ENCODE measurements at places on chromosomes 6 and 20. TPM values are rescaled to one million over a fixed set of nuclear protein-coding genes. Genes with fewer than 3 reads are reported as not detected.

The AVP gene
- total RNA-seq = not detected

DNA sequence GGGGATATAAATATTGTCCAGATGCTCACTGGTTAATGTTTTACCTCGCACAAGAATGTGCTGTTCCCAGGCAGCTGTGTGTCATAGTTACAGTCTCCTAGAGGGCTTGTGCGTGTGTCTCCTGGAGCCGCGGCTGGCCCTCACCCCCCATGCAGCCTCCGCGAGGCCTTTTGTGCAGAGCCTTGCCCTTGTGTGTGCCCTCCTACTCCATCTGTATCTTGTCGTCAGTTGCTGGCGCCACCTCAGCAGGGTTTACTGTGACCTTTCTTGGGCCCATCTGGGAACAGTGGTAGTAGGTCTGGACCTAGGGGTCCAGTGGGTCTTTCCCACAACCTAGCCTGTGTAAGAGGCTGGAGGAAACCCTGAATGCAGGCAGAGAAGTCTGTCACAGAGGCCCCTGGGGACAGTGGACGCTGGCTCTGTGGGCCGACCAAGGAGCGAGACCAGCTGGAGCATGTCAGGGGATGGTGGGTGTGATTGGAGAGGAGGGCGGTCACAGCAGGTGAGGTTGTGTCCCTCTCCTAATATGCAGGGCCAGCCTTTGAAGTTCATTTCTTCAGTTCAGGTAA lies 35.2 kb downstream of the PPP1R14C start:
- H3K27ac ChIP-seq = no peak overlapping the region
- H3K36me3 ChIP-seq = no peaks in the 10 kb centered on the region
- DNase-seq = no peak
- H3K4me3 ChIP-seq = no peak overlapping the region
- H3K4me1 ChIP-seq = peaks cover 27% of the 10 kb centered on the region

DNA sequence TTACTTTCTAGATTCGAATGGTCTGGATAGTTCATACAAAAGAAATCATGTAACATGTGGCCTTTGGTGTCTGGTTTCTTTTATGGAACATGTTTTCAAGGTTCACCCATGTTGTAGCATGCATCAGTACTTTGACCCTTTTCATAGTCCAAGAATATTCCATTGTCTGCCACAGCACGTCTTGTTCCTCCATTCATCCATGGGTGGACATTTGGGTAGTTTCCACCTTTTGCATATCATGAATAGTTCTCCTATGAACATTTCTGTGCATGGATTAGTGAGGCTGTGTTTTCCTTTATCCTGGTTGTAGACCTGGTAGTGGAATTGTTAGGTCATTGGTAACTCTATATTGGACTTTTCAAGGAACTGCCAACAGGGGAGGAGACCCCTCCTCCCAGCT lies 31.7 kb downstream of the GSTA3 start:
- H3K27me3 ChIP-seq = no peaks in the 10 kb centered on the region
- no peaks in the 10 kb centered on the region for H3K4me1 ChIP-seq
- H3K4me3 ChIP-seq = no peak overlapping the region
- no peaks in the 10 kb centered on the region for H3K36me3 ChIP-seq
- DNase-seq = no peak
- no peak overlapping the region for H3K27ac ChIP-seq

DNA sequence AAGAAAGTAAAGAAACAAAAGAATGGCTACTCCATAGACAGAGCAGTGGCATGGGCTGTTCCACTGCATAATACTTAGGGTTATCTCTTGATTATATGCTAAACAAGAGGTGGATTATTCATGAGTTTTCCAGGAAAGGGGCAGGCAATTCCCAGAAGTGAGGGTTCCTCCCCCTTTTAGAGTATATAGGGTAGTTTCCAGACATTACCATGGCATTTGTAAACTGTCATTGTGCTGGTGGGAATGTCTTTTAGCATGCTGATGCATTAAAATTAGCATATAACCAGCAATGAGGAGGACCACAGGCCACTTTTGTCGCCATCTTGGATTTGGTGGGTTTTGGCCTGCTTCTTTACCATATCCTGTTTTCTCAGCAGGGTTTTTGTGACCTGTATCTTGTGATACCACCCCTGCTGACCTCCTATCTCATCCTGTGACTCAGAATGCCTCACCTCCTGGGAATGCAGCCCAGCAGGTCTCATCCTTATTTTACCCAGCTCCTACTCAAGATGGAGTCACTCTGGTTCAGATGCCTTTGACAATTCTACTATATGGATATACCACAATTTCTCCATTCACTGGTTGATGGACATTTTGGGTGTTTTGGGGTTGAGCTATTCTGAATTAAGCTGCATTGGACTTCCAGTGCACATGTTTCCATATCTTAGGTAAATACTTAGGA lies 280.6 kb downstream of the FARS2 start:
- H3K27me3 ChIP-seq = no peaks in the 10 kb centered on the region
- no peaks in the 10 kb centered on the region for H3K36me3 ChIP-seq
- DNase-seq = no peak
- no peak overlapping the region for H3K27ac ChIP-seq
- H3K4me3 ChIP-seq = no peak overlapping the region

DNA sequence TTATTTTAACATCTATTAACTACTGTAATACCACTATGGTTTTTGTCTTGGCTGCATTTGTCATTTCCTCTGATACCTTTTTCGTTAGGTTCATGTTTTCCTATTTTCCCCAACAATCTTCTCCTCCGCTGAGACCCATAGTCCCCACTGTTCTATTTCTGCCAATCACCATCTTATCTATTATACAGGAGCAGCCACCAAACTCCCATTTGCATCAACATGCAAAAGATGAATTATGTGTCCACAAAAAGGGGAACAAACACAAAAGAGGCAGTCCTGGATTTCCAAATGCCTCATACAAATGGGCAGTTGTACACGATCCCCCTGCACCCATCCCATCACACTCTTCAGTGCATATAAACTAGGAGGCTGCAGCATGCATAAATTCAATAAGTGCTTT lies 121.7 kb upstream of the MYLIP start:
- H3K36me3 ChIP-seq = no peaks in the 10 kb centered on the region
- H3K4me1 ChIP-seq = peaks cover 10% of the 10 kb centered on the region
- no peak overlapping the region for H3K27ac ChIP-seq
- no peaks in the 10 kb centered on the region for H3K27me3 ChIP-seq

GRCh38 chr6:13371421-13372072 lies 43.2 kb upstream of the TBC1D7 start:
- H3K27ac ChIP-seq = no peak overlapping the region
- no peak overlapping the region for H3K4me3 ChIP-seq
- peaks cover 12% of the 10 kb centered on the region for H3K4me1 ChIP-seq
- H3K36me3 ChIP-seq = no peaks in the 10 kb centered on the region
- no peak for DNase-seq
- no peaks in the 10 kb centered on the region for H3K27me3 ChIP-seq

The DOK5 gene
- 13.3 TPM for total RNA-seq

The GINS1 gene
- total RNA-seq = 0.15 TPM

GRCh38 chr6:154187203-154187602 lies 148.2 kb downstream of the OPRM1 start:
- H3K27me3 ChIP-seq = no peaks in the 10 kb centered on the region
- no peaks in the 10 kb centered on the region for H3K4me1 ChIP-seq
- no peak overlapping the region for H3K4me3 ChIP-seq
- no peaks in the 10 kb centered on the region for H3K36me3 ChIP-seq

DNA sequence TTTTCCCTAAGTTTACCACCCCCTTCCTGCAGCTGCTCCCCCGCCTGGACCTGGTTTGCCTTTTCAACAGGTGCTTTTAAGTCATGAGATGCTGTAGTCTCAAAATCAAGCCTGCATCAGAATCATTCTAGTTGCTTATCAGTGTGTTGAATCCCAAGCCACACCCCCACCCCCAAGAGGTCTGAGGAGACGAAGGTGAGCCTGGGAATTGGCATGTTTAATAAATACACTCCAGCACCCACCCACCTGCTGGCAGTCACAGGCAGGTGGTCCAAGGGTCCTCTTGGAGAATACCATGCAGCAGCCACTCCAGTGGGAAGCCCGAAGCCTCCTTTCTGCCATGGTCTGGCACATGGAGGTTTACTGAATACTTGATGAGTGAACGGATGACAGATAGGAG lies 1.1 kb upstream of the ADIG start:
- H3K36me3 ChIP-seq = peaks cover 2% of the 10 kb centered on the region
- H3K27ac ChIP-seq = no peak overlapping the region
- DNase-seq = no peak

The OPRL1 gene
- 0.94 TPM for total RNA-seq

DNA sequence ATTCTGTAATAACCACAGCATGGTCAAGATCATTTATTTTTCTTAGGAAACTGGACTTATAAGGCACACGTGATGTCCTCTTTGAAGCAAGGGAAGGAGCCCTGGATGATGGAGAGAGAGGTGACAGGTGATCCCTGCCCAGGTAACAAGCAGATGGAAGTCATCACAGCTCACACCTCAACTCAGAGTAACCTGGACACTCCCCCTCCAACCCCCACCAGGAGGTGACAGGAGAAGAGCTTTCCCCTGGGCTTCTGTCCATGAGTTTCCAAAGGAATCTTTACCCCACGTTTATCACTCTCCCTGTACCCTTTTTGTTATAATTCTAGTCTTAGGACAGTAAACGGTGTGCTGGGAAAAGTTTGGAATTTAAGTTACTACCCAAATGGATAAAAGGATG lies 28.4 kb downstream of the ZNF334 start:
- H3K4me1 ChIP-seq = no peaks in the 10 kb centered on the region
- H3K27ac ChIP-seq = no peak overlapping the region
- H3K4me3 ChIP-seq = no peak overlapping the region
- no peaks in the 10 kb centered on the region for H3K36me3 ChIP-seq

The EYS gene
- total RNA-seq = not detected

DNA sequence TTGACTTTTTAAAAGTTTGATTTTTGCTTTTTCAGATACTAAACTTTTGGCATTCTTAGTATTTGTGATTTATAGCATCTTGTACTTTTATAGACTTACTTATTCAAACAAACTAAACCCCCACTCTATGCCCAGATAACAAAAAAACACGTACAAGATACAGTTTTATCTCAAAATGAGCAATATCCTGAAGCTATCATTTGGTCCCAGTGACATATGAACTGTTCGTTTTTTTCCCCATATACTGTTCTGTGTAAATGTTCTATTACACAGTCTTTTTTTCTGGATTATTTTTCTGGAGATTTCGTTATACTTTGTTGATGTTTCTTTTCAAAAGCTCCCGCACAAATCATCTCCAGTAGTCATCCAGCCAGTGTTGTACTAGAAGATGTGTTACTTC lies 27.3 kb upstream of the SERINC3 start:
- H3K36me3 ChIP-seq = no peaks in the 10 kb centered on the region
- H3K4me3 ChIP-seq = no peak overlapping the region
- DNase-seq = no peak

- no peaks in the 10 kb centered on the region for H3K36me3 ChIP-seq
- H3K4me1 ChIP-seq = no peaks in the 10 kb centered on the region
- no peaks in the 10 kb centered on the region for H3K27me3 ChIP-seq
- H3K27ac ChIP-seq = no peak overlapping the region
- DNase-seq = no peak
- no peak overlapping the region for H3K4me3 ChIP-seq
Observed at GRCh38 chr6:75077701-75078100, 128.2 kb downstream of the COL12A1 start.

The FKBP1C gene
- 0.38 TPM for total RNA-seq

- DNase-seq = no peak
- no peak overlapping the region for H3K27ac ChIP-seq
- H3K27me3 ChIP-seq = peaks cover 16% of the 10 kb centered on the region
- H3K4me3 ChIP-seq = no peak overlapping the region
- H3K36me3 ChIP-seq = no peaks in the 10 kb centered on the region
Observed at GRCh38 chr6:158942349-158942748, 57.7 kb downstream of the RSPH3 start.

The CAGE1 gene
- not detected for total RNA-seq

GRCh38 chr20:12847872-12848271 lies 160.9 kb upstream of the SPTLC3 start:
- no peaks in the 10 kb centered on the region for H3K27me3 ChIP-seq
- no peak overlapping the region for H3K4me3 ChIP-seq
- no peak for DNase-seq
- no peak overlapping the region for H3K27ac ChIP-seq

- DNase-seq = no peak
- H3K27ac ChIP-seq = peak overlapping the region; percentile 56
- no peaks in the 10 kb centered on the region for H3K27me3 ChIP-seq
Observed at GRCh38 chr6:17501982-17502704, 98.0 kb upstream of the FAM8A1 start.

DNA sequence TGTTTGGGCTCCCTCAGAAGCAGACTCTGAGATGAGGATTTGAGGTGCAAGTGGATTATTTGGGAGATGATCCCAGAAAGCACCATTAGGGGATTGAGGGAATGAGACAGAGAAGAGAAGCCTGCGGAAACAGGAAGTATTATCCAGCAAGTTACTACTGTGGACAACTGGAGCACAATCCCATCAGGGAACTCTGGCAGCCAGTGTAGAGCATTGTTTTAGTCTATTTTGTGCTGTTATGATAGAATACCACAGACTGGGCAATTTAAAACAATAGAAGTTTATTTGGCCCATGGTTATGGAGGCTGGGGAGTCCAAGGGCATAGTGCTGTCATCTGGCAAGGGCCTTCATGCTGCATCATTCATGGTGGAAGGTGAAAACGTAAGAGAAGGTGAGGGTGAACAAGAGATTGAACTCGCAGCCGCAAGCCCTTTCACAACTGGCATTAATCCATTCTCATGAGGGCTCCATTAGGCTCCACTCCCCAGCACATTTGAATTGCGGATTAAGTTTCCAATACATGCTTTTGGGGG lies 43.5 kb upstream of the SLC9A8 start:
- no peak for DNase-seq
- no peaks in the 10 kb centered on the region for H3K36me3 ChIP-seq
- H3K4me1 ChIP-seq = peaks cover 38% of the 10 kb centered on the region
- peak overlapping the region; percentile 71 for H3K27ac ChIP-seq
- no peak overlapping the region for H3K4me3 ChIP-seq

GRCh38 chr6:10276660-10277287 lies 138.1 kb downstream of the TFAP2A start:
- H3K4me3 ChIP-seq = no peak overlapping the region
- H3K27me3 ChIP-seq = no peaks in the 10 kb centered on the region
- no peak for DNase-seq
- no peaks in the 10 kb centered on the region for H3K4me1 ChIP-seq
- H3K36me3 ChIP-seq = no peaks in the 10 kb centered on the region

DNA sequence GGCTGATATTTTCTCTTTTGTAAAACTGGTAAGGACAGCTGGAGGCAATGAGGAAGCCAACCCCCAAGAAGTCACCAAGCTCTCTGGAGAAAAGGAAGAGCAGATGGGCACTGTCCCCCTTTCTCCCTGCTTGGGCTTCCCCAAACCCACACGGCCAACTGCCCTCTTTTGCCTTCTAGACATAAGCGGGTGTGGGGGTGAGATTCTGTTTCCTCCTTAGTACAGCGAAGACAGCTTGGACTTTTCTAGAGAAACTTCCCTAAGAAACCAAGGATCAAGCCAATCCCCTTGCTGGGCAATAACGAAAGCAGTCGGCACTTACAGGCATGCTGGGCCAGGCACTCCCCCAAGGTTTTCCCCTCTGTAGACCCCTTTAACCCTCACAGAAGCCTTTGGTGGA lies 110.3 kb downstream of the CDC5L start:
- H3K4me3 ChIP-seq = no peak overlapping the region
- no peak for DNase-seq
- H3K27me3 ChIP-seq = no peaks in the 10 kb centered on the region
- no peaks in the 10 kb centered on the region for H3K36me3 ChIP-seq
- no peaks in the 10 kb centered on the region for H3K4me1 ChIP-seq
- H3K27ac ChIP-seq = no peak overlapping the region

GRCh38 chr6:41446907-41447545 lies 99.2 kb upstream of the FOXP4 start:
- no peak for DNase-seq
- no peaks in the 10 kb centered on the region for H3K36me3 ChIP-seq
- H3K27me3 ChIP-seq = no peaks in the 10 kb centered on the region
- H3K4me1 ChIP-seq = peaks cover 36% of the 10 kb centered on the region
- H3K4me3 ChIP-seq = no peak overlapping the region
- no peak overlapping the region for H3K27ac ChIP-seq

The FAM83D gene
- total RNA-seq = not detected

The PRND gene
- total RNA-seq = not detected
